ENCODE measurements at places on chromosomes 11 and 22.
A peak's percentile ranks its signal among the peaks of the same experiment; 100 is the strongest.

GRCh38 chr11:129724866-129725265 is 90.8 kb upstream of the TMEM45B start:
- DNase-seq: no peak

- DNase-seq: no peak
Observed at GRCh38 chr11:68016161-68016903, 6.2 kb downstream of the ALDH3B1 start.

DNA sequence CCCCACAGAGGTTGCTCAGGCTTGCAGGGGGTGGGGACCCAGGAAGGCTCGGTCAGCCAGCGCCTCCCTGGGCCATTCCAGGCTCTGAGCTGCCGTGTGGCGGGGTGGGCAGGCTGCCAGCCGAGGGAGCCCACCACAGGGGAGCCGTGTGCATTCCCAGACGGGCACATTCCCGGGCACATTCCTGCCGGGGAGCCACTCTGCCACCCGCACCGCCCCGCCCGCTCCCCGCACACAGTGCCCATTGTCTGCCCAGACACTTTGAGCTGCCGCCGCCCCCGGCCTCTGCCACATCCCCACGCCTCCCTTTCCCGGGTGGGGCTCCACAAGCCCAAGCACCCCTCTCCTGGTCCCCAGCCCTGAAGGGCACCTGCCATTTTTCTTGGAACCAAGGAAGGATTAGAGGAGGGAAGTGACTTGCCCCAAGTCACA is 27.4 kb downstream of the RPL3 start:
- no peak for DNase-seq

GRCh38 chr11:28412029-28412428 is 303.8 kb downstream of the METTL15 start:
- DNase-seq: no peak

DNA sequence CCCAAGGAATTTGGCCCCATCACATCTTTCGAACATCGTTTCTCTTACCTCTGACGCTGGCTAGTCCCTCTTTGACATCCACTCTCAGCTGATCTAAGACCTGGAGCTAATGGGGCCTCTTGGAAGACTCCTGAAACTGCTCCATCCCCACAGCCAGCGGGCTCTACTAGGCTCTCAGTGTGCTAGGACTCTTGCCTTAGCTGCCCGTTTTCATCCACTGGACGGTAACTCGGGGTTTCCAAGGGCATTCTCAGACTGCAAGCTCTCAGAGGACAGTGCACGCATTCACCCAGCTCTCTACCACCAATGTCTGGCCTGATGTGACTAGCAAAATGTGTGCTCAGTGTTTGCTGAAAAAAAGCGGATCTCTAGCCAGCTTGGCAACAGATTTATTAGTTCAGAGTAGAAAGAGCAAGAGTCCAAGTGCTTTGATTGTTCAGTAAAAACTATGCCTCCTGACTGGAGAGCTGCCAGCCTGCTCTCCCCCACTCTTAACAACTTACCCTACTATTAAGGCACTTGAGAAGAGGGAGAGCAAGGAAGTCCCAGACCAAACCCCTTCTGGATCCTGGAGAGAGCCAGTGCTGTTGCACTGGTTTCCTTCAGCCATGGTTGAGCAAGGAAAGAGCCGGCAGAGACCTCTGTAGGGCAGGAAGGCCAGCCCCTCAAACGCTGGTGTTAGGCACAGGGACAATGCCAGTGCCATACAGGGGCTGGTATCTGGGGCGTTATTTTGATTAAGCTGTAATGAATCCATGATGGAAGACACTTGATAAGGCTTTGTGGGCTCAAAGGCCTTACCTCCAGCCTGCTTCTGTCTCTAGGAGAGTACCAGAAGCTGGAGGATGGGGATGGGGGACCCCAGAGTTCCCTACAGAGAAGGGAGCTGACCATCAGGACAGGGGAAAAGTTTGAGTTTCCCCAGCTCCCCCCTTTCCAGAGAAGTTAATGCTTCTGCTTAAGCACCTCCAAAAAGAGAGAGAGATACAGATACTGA is 9.2 kb downstream of the RELA start:
- no peak for DNase-seq

DNA sequence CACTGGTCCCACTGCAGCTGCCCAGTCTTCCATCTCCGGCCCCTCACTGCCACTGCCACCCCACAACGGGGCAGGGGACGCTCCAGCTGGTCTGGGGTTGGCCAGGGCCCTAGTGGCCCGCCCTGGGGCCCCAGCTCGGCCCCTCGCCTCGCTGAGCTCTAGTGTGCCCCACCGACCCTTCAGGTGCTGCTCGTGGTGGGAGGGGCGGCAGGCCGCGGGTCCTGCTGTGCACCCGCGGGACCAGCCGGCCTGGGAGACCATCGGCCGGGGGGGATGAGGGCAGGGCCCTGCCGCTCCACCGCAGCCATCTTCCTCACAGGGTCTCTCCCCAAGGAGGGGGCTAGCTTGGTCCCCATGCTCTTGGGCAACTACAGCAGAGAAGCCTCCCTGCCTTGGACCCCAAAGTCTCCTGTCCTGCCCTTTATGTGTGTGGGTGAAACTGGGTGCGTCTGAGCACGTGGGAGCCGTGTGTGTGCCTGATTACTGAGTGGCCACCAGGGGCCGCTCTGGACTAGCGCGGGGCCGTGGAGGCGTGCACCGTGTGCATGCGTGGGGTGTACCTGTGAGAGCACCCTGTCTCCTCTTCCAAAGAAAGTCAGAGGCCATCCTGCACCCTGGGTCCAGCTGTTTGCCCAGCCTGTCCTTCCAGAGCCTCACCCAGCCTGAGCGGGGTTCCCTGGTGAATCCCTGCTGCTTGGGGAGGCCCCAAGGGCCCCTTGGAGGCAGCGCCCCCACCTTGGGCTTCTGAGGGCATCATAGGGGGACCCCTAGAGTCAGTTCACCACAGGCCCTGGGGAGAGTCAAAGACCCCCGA is 6.0 kb upstream of the ACR start:
- peak; percentile 54 for DNase-seq
